ENCODE measurements at places on chromosomes 7 and 10. TPM values are rescaled to one million over a fixed set of nuclear protein-coding genes. Genes with fewer than 3 reads are reported as not detected.
A peak's percentile ranks its signal among the peaks of the same experiment; 100 is the strongest.

GARIN1A gene
- 0.25 TPM for total RNA-seq

GRCh38 chr10:78220781-78221180 lies 187.1 kb downstream of the RPS24 start:
- no peak for DNase-seq

- DNase-seq, result no peak
These were observed 115.8 kb downstream of the PLXDC2 start for GRCh38 chr10:19931894-19932590.

DNA sequence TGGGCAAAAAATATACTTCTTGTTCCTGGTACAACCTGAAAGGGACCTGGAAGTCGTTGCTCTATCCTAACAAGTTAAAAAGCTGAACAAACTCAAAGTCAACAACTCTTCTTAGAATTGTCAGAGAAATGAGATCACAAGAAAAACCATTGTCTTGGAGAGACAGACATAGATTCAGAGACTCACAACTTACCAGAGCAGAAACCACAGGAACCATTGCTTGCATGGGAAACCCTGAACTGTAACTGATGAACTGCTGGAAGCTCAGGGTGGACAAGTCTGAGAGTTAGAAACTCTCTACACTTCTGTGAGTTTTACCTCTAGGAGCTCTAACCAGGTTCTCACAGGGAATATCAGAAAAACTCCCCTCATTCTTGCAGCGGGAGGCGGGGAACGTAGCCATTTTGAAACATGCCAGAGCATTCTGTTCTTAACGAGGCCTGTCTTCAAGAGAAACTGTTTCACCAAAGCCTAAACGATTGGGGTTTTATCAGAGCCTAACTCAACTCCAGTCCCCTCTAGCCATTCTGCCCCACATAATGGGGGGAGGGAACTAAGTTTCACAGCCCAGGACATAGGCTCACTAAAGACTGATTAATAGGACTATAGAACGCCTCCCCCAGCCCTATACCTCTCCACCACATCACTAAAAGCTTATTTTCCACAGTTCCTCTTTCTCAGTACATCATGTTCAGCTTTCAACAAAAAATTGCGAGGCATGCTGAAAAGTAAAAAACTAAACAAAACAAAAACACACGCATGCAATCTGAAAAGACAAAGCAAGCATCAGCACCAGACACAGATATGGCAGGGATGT lies 12.0 kb upstream of the GSDME start:
- DNase-seq, result no peak

- DNase-seq, result no peak
These were observed 61.3 kb downstream of the PIP4K2A start for GRCh38 chr10:22652988-22653481.

DNA sequence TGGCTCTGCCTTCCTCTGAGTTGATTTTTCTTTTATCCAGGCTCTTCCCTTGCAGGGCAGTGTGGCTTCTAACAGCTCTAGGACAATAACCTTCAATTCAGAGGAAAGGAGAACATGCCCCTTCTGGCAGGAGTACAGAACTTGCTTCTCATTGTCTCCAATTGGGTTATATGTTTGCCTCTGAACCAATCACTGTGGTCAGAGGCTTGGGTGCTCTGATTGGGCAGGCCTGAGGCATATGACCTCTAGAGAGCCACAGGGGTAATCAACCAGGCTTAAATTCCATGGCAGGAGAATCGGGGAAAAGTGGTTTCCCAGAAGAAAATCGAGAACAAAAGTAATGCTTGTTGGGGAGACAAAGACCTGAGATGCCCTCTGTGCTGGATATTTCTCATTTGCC lies 240.0 kb downstream of the REEP3 start:
- DNase-seq, result no peak

SPDYE11 gene
- total RNA-seq, result not detected

BAMBI gene
- total RNA-seq, result 0.20 TPM

GRCh38 chr10:68348265-68348741 lies 15.6 kb upstream of the PBLD start:
- peak; percentile 51 for DNase-seq

SORBS1 gene
- 0.90 TPM for total RNA-seq

ZC3HAV1L gene
- 17.8 TPM for total RNA-seq

DNA sequence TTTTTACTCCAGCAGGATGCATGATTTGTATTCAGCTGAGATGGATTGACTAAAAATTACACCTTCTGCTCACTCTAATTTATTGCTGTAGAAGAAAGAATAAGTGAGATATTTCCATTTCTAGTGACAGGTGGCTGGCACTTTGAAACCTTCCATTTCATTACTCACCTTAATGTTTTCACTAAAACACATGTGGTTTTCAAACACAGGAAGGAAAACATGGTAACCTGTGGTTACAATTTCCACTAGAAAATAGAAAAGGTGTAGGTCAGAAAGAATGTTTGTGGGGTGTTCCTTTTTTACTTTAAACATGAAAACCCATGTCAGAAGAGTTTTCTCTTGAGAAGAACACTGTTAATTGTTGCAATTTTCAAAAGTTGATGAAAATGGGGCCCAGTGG lies 12.0 kb upstream of the PRKCQ start:
- DNase-seq, result no peak

- DNase-seq, result no peak
These were observed 18.6 kb downstream of the C7orf33 start for GRCh38 chr7:148609045-148609725.

- no peak for DNase-seq
These were observed 14.5 kb upstream of the NEBL start for GRCh38 chr10:20911626-20912025.

STEAP4 gene
- not detected for total RNA-seq

ZNF746 gene
- total RNA-seq, result 19.8 TPM

DNA sequence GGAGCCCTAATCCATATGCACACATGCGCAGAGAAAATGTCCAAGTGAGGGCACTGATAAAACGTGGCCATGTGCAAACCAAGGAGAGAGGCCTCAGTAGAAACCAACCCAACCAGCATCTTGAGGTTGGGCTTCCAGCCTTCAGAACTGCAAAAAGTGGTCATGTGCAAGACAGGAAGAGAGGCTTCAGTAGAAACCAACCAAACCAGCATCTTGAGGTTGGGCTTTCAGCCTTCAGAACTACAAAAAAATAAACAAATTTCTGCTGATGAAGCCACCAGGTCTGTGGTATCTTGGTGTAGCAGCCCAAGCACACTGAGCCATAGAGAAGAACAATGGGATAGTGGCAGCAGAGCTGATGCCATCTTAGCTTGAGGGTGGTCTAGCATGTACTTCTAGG lies 371.5 kb downstream of the CALN1 start:
- DNase-seq, result no peak

GRCh38 chr7:139482122-139482521 lies 1.4 kb downstream of the KLRG2 start:
- DNase-seq, result no peak

FAM237B gene
- not detected for total RNA-seq

GRCh38 chr7:2887816-2888215 lies 43.7 kb upstream of the GNA12 start:
- DNase-seq, result no peak

GRCh38 chr10:8803992-8804391 lies 749.5 kb downstream of the GATA3 start:
- DNase-seq, result no peak

- no peak for DNase-seq
These were observed 227.0 kb downstream of the BUB3 start for GRCh38 chr10:123381224-123381623.

GIMAP6 gene
- total RNA-seq, result 84.9 TPM

DNA sequence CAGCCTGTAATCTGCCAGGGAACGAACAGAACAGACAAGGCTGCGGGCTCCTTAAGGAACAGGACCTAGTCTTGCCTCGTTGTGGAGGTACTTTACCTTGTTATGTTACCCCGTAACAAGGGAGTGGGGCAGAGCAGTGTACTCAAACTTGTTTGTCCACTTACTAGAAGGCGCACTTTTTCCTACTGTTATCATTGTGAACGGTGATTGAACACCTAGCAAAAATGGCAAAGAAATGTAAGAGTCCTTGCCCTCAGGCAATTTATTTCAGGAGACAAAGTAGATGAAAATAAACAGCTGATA lies 620 bp upstream of the IMPDH1 start:
- DNase-seq, result no peak

DNA sequence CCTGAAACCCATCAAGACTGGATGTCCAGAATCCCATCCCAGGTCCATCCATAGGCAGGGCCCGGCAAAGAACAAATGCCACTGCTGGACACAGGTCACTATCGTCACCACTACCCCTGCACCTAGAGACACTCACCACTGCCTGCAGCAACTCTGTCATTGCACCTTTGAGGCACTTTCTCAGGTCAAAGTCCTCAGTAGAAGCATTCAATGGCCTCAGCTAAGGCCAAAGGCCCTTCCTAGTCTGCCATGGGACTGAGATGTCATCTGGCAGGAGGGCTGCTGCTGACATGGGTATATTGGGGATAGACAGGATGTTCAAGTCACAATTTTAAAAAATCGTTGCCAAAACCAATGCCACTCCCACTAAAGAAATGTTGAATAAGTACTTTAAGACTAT lies 58.7 kb downstream of the GPAM start:
- DNase-seq, result no peak

DNA sequence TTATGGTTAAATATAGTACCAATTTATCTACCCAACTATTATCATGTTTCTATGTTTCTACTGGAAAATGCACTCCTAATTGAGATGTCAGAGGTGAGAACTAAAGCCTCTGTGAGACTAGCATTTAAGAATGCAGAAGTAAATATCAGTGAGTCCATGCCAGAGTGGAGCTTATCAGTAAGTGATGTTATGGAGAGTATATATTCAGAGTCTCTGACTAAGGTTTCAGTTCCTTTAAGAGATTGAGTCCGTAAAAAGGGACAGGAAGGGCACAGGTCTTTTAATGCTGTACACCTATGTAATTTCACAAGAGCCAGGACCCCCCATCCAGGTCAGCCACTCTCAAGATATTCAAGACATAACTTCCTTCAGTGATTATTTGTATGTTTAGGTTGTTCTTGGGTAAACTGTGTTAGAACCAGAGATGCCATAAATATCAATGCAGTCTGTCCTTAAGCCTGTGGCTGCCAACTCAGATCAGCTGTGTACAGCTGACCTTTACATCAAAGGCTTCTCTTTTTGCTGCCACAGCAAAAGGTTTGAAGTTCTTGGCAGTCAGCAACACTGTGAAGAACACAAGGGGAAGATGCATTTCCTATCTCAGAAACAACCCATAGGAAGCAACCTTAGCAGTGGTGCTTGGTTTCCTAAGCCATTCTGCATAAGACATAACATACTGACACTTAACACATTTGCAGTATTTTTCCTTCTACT lies 244.8 kb downstream of the BICC1 start:
- DNase-seq, result no peak

ZNF365 gene
- 0.23 TPM for total RNA-seq

GRCh38 chr10:50497758-50498157 lies 126.0 kb downstream of the SGMS1 start:
- DNase-seq, result no peak

DNA sequence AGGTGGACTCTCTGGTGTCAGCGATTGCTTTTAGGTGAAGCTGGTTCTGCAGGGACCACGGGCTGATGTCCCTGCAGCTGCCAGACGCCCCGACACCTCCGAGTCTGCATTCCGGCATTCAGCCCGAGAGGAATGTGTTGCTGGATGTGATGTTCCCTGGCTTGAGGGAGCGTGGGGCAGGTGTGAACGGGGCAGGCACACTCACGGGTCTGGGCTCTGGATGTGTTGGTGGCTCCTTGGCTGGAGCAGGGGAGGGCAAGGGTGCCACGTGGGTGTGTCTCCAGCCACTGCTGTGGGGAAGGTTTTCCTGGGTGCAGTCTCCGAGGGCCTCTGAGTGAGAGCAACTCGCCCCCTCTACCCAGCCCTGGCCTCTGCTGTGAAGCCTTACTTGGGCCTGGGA lies 140.5 kb downstream of the CAMK1D start:
- no peak for DNase-seq

DNA sequence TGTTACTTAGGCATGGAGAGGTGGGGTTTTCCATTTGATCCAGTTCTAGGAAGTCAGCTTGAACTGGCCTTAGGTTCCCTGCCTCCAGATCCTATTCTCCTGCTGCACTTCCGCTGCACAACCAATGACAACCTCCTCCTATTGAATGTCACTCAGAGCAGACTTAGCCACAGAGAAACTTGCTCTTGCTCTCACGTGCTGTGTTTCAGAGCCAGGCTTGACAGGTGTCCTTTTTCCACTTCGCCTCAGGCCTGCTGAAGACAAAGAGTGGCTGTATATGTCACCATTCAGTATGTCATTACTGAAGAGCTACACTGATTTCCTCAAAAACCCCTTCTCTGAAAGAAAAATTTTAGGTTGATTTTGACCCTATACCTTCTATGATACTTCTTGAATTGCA lies 115.4 kb upstream of the ETV1 start:
- no peak for DNase-seq

- no peak for DNase-seq
These were observed 17.6 kb downstream of the BCCIP start for GRCh38 chr10:125840955-125841354.

- DNase-seq, result no peak
These were observed 9.8 kb downstream of the CDHR1 start for GRCh38 chr10:84204122-84204521.

CAPZA2 gene
- 152 TPM for total RNA-seq

DNA sequence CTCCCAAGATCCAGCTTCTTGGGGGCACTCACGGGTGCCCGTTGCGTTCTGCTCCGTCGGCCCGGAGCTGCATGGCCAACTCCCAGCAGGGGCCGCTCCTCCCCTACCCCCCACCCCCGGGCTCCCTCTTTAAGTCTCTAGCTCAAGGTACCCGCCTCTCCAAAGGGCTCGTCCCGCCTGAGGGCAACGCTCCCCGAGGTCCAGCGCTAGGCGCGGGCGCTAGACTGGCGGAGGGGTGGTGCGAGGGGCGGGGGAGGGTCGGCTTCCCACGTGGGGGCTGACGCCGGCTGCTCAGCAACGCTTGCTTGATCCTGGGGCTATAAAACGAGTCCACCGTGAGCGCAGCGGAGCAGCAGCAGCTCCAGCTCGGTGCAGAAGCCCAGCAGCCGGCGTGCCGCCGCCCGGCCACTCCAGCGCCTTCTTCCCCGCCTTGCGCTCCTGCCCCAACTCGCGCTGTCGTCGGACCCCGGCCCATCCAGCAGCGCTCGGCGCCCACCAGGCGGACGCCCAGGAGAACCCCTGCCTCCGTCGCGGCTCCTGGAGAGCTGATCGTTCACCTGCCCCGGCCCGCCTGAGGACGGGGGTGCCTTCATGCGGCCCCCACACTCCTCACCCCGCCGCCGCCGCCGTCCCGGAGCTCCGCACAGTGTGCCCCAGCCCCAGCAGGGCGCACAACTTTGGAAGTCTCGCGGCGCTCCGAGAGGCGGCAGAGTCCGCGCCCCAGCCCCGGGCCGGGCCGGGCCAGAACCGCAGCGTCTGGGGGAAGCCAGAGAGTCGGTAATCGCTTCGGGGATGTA lies at the start of gene ADRA2A:
ADRA2A (plus strand) TSS at position 348 of the 797 bp plus-strand sequence. CDS start 968 bp downstream, outside the sequence.
- DNase-seq, result no peak

C10orf62 gene
- not detected for total RNA-seq

ADIRF gene
- not detected for total RNA-seq

GRCh38 chr7:130639388-130639787 lies 29.2 kb downstream of the COPG2 start:
- no peak for DNase-seq

ZNF25 gene
- 7.0 TPM for total RNA-seq
